ENCODE measurements at places on chromosomes 3 and 15. TPM values are rescaled to one million over a fixed set of nuclear protein-coding genes. Genes with fewer than 3 reads are reported as not detected.
A peak's percentile ranks its signal among the peaks of the same experiment; 100 is the strongest.

GRCh38 chr15:74628949-74629348, 13.3 kb downstream of the CLK3 start:
- no peak for DNase-seq

DNA sequence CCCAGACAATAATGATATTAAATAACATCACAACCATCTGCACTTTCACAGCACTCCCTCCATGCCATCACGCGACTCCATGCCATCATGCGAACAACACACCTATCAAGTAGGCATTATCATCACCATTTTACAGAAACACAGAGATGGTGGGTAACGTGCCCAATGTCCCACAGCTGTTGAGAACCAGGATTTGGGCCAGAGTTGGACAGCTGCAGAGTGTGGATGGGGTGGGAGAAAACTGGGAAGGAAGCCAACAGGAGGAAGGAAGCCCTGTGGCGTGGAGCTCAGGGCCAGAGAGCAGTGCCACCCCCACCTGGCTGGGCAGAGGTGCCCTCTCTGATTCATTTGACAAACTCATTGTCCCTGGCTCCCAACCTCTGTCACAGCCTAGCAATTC, 29.0 kb downstream of the RBPMS2 start:
- no peak for DNase-seq

DNA sequence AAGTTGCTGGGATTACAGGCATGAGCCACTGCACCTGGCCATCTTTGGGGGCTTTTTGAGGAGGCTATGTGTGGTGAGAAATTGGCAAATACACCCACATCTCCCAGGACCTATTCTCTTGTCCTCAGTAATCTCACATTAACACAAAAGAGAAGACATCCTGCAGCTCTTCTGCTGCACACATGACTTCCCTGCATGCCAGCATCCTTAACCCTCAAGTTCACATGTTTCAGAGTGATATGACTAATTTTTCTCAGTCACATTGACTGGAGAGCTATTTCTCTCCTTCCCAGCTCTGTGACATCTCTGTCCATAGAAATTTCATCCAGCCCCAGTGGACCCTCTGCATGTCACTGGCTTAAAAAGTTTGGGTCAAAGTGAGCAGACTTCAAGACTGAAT, 1.9 kb upstream of the SKIC8 start:
- DNase-seq = no peak

DNA sequence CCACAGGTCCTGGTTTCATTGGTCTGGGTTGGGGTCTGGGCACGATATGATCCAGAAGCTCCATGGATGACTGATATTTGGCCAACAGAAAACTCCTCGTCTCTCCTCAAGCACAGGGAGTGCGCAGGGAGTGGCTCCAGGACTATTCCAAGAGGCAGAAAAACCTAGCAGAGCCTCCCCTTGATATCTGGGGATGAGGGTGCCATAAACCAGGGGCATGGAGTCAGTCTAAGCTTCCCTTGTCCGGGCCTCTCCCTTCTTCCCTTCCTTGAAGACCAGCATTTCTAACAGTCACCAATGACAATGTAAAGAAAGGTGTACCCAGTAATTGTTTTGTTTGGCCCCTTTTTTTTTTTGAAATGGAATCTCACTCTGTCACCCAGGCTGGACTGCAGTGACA, 99.4 kb upstream of the HACD2 start:
- DNase-seq = no peak

DNA sequence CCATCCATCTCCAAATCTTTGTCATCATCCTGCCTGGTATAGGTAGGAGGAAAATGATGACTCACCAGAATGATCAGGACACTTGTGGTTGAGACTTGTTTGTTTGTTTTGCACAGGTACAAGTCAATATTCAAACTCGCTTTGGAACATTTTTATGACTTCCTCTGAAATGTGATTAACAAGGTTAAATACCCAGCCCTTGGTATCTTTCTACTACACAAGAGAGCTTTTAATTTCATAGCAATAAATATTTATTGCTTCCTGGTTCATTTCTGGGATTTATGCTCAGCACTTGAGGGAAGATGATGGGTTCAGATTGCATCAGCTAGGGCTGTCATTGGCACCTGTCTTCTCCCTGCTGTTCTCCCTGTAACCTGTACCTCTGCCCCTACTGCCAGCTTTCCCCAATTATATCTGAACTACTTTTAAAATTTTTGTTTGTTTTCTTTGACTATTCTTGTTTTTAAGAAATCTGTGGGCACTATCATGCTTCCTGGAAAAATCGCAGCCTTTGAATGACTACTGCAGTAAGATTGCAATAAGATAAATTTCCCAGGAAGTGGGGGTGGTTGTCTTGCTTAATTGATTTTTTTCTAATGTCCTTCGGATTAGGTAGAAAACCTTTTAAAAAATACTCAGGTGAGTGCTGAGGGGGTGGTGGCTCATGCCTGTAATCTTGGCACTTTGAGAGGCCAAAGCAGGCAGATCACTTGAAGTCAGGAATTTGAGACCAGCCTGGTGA, 24.3 kb upstream of the GCNT3 start:
- no peak for DNase-seq

GRCh38 chr15:44584162-44584749, 47.3 kb downstream of the EIF3J start:
- peak; percentile 29 for DNase-seq

DNA sequence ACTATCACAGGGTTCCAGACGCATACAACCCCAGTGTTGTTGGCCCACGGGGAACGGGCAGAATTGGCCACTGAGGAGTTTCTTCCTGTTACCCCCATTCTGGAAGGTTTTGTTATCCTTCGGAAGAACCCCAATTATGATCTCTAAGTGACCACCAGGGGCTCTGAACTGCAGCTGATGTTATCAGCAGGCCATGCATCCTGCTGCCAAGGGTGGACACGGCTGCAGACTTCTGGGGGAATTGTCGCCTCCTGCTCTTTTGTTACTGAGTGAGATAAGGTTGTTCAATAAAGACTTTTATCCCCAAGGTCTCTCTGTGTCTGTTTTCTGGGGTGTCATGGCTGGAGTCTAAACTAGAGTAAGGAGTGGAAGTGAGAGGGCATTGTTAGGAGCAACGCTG, 5.7 kb upstream of the EIF4G1 start:
- DNase-seq = no peak

- no peak for DNase-seq
These were observed 1.3 kb downstream of the STAG1 start for GRCh38 chr3:136750897-136751315.

GRCh38 chr3:136366289-136366688, 116.1 kb downstream of the PCCB start:
- no peak for DNase-seq

DNA sequence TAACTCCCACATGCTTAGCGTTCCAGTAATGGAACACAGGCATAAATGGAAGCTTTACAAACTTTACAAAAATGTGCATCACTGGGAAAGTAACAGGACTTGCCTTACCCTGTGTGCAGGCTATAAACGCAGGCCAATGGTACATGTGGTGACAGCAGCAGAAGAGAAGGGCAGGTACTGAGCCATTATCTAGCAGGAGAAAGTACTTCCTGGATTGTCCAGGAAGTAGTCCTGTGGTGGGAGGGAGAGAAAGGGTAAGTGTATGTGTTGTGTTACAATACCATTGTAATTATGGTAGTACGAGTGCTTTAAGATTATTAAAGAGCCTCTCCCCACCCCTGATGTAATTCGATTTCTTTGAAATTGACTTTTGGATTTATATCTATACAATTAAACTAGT, 5.3 kb downstream of the ATP1B3 start:
- DNase-seq = no peak

DNA sequence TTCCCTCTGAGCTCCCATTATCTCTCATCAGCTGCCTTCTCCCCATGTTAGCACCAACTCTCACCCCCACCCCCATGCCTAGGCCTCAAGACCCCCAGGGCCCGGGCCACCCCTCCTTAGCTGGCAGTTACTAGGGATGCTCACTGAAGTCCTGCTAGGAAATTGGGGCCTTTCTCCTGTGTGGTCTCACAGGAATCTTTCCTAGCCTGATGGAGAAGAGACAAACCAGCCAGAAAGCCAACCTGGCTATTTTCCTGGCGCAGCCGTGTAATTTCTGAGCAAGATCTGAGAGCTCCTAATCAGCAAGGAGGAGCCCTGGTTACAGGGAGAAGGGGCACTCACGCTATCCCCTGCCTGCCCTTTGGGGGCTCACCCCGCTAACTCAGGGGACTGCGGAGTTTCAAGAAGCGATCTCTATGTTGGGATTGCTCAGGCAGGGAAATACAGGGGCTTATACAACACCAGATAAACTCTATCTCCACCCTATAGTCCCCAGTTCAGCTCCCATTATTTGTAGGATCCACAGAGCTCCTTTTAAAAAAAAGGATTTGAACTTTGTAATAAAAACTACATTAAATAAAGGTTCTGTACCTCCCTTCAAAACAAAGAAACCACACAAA, 25.2 kb downstream of the NR2F2 start:
- DNase-seq = no peak

DNA sequence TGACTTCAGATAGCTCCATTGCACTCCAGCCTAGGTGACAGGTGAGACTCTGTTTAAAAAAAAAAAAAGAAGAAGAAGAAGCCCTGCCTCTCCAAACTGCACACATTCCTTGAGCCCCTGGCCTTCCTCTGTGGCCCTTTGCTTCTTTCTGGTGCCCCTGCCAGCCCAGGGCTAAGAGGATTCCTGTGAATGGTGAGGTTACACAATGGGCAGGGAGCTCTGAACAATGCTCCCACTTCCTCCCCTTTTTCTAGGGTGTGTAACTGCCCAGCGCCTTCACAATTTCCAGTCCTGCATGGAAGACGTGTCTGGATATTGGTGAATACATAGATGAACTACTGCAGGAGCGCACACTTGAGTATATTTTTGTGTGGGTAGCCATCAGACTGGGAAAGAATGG, 3.6 kb upstream of the AMOTL2 start:
- DNase-seq = no peak

DNA sequence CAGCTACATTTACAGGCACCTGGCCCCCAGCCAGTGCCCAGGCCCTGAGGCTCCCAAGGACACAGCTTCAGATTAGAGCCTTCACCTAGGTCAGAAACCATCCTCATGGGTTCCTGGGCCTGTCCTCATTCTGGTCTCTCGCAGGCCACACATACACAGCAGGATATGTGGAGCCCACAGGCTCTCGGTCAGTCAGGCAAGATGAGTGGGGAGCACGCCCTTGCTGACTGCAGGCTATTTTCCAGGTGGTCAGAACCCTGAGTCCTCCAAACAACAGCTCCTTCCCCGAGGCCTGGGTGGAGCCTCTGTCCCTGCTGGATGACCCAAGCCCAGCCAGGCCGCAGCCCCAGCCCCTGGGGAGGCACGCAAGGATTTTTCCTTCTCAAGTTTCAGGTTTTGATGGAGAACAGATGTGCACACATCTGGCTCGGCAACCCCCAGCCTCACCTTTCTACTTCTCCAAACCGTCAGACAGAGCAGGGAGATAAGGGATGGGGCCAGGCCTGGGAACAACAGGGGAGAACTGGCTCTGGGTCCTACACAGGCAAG, 1.6 kb downstream of the STRA6 start:
- no peak for DNase-seq

DNA sequence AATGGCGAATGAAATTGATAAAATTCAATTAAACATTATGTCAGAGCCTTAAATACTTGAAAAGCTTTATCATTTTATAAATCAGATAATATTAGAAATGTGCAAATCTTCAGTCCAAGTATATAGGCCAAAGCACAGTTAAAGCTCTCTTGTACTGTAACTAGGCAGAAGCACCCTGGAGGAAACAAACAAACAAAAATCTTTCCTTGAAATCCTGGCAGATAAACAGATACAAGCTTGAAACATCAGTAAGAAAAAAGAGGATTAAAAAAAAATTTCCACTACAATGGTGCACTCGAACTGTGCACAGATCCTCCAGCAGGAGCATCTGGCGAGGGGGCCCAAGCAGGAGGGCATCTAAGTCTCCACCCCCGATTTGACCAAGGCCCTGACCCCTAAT, 166.6 kb downstream of the PLD1 start:
- no peak for DNase-seq

DNA sequence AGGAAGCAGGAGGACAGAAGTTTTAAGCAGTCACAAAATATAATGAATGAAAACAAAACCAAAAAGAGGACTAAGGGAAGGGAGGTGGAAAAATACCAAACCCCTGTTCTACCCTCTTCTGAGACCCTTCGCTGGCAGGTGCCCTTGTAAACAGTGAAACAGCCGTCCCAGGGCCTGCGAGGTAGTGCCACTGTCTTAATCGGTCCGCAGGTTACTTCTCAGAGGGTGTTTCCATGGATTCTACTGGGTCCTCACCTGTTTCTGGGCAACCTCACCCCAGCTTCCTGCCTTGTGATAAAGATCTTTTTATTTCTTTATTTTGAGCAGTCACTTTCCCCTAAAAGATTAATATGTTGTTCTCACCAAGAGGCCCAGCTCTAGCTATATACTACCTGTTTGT, 65.3 kb downstream of the SLC30A4 start:
- no peak for DNase-seq

DNA sequence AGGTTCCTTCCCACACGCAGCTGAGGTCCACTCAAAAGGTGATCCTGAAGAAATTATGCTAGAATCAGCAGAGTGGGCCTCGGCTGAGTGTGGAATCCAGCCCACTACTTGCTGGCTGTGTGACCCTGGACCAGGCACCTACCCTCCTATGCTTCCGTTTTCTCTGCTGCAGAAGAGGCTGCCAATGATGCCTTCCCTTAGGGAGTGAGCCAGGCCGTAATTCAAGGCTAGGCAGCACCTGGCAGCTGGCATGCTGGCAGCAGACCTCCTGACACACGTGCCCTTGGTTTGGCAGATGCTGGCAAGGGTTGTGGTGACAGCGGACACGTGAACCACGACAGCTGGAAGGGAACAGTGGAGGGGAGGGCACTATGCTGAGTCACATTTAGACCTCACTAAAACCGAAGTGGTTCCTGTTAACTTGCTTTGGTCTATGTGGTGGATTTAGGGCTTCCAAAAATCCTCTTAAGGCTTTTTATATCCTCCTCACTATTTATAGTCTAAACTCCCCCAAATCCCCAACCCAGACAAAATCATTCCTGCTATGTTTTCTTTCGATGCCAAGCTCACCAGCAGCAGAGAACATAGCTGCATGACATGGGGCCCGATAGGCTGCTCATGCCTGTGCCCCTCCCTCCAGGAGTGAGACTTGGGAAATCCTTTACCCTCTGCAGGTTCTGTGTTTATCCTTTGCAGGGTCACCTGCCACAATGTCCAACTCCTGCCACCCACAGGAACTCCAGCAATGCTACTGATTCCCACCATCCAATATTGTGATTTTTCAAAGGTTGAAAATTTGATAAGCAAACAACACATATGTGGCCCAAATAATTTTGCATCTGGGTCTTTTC, 10.6 kb upstream of the PCSK6 start:
- no peak for DNase-seq

GRCh38 chr3:132880986-132881385, 157.2 kb upstream of the TMEM108 start:
- no peak for DNase-seq

DNA sequence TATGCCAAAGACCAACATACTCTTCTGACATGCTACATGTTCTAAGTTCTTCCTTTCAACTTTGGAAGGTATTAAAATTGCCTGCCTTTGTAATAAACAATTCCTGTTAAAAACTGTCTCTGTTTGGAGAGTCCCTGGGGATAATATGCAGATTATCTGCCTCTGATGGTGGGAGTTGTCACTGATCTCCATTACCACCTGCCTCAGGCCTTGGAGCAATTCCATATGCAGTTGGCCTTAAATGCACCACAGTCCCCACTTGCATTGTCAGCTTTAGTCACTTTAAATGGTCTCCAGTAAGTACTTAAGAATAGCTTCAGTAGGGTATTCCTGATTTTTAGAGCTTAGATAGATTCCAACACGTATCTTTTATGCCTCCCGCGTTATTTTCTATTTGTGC, 121.1 kb upstream of the GOLIM4 start:
- no peak for DNase-seq

Gene DNAJB11
- 66.3 TPM for total RNA-seq

Gene DNASE1L3
- not detected for total RNA-seq

Gene IGSF11
- total RNA-seq = not detected

Gene GOLGA8S
- total RNA-seq = 0.16 TPM

Gene ZNF80
- total RNA-seq = 0.74 TPM

Gene PYGO1
- 0.02 TPM for total RNA-seq

Data from activated T-helper 2 cell treated with anti-CD3 and anti-CD28 coated beads, Interferon-gamma antibody, Interleukin-2, Interleukin-4, amounts not matched to agents 10 μg/mL and 5 μg/mL and 100 μg/mL, durations not matched to agents 14 hours and 24 hours and 36 hours (primary cell).